ENCODE measurements at places on chromosomes 13 and 19. TPM values are rescaled to one million over a fixed set of nuclear protein-coding genes. Genes with fewer than 3 reads are reported as not detected.
A peak's percentile ranks its signal among the peaks of the same experiment; 100 is the strongest.

Gene ATP8A2
- total RNA-seq, result 0.67 TPM

Gene PPFIA3
- 0.72 TPM for total RNA-seq

Gene GJA3
- 0.15 TPM for total RNA-seq

DNA sequence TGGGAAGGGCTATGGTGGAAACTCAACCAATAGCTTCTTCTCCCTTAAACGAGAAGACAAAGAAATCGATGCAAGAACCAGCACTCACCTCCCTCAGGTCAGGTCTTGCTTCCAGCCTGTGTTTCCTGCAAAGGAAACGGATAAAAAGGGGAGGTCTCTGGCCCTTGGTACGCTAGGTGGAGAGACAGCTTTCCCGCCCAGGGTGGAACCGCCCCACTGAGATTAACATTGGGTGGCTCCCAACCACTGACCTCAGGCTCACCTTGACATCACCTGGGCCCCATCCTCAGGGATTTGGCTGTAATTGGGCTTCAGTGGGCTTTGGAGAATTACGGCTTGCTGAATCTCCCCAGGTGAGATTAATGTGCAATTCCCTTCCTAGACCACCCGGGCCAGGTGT, at the start of gene NLRP7:
Gene NLRP7, minus strand, starts transcription at position 150 of the 400 bp plus-strand sequence.
- H3K4me1 ChIP-seq, result no peaks in the 10 kb centered on the region
- no peak for DNase-seq
- H3K4me3 ChIP-seq, result no peak within 1 kb of the TSS
- no peak within 1 kb of the TSS for H3K27ac ChIP-seq

- no peak overlapping the region for H3K27ac ChIP-seq
- H3K4me3 ChIP-seq, result no peak overlapping the region
- no peak for DNase-seq
- no peaks in the 10 kb centered on the region for H3K27me3 ChIP-seq
Measured at GRCh38 chr13:51955816-51956603, 55.2 kb downstream of the ATP7B start.

DNA sequence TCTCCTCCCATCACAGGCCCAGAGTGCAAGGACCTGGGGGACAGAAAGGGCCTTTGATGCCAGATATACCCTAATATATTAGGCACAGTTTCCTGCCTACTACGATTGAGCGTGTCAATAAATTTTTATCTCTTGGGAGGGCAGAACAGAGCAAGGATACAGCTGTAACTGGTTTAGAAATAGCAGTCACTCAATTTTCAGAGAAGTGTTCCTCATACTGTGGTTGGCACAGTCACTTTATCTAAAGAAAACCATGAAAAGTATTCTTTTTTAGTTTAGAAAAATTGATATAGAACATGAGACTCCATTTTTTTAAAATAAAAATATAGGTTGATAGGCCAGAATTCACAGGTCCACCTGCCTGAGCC, 460 bp upstream of the ZNF155 start:
- H3K27ac ChIP-seq, result no peak overlapping the region
- no peaks in the 10 kb centered on the region for H3K27me3 ChIP-seq
- no peaks in the 10 kb centered on the region for H3K4me1 ChIP-seq
- no peak for DNase-seq
- H3K36me3 ChIP-seq, result no peaks in the 10 kb centered on the region

DNA sequence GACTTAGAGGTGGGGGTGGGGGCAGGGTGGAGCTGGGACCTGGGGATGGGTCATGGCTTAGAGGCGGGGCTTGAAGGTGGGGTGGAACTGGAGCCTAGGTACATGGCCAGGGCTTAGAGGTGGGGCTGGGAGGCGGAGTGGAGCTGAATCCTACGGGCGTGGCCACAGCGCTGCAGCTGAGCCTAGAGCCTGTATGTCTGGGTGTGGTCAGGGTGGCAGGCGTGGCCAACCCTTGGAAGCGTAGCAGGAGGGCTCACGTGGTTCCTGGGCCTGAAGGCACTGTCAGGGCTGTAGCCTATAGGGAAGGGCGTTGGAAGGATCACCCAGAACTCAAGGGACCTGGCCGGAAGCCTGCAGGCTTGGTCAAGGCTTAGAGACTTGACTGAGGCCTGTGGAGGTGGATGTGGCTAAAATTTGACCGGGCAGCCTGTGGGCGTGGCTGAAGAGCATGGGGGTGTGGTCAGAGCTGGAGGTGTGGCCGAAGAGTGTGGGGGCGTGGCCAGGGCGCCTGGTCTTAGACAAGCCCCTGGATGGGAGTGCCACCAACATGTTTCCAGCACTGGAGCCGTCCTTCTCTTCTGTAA, 24.3 kb downstream of the COLGALT1 start:
- DNase-seq, result peak; percentile 77
- H3K27me3 ChIP-seq, result no peaks in the 10 kb centered on the region
- no peaks in the 10 kb centered on the region for H3K4me1 ChIP-seq
- H3K4me3 ChIP-seq, result no peak overlapping the region
- H3K27ac ChIP-seq, result no peak overlapping the region
- H3K36me3 ChIP-seq, result no peaks in the 10 kb centered on the region

GRCh38 chr13:20512042-20512683, 13.5 kb downstream of the CRYL1 start:
- no peaks in the 10 kb centered on the region for H3K36me3 ChIP-seq
- H3K4me3 ChIP-seq, result no peak overlapping the region
- H3K27me3 ChIP-seq, result no peaks in the 10 kb centered on the region
- no peak overlapping the region for H3K27ac ChIP-seq
- DNase-seq, result no peak

- no peaks in the 10 kb centered on the region for H3K27me3 ChIP-seq
- H3K4me3 ChIP-seq, result peak overlapping the region; percentile 90
- H3K4me1 ChIP-seq, result peaks cover 7% of the 10 kb centered on the region
Measured at GRCh38 chr19:39479916-39480315, 722 bp upstream of the TIMM50 start.

Data from ovary (tissue), 10 donors.